ENCODE measurements at places on chromosomes 6 and 20.

DNA sequence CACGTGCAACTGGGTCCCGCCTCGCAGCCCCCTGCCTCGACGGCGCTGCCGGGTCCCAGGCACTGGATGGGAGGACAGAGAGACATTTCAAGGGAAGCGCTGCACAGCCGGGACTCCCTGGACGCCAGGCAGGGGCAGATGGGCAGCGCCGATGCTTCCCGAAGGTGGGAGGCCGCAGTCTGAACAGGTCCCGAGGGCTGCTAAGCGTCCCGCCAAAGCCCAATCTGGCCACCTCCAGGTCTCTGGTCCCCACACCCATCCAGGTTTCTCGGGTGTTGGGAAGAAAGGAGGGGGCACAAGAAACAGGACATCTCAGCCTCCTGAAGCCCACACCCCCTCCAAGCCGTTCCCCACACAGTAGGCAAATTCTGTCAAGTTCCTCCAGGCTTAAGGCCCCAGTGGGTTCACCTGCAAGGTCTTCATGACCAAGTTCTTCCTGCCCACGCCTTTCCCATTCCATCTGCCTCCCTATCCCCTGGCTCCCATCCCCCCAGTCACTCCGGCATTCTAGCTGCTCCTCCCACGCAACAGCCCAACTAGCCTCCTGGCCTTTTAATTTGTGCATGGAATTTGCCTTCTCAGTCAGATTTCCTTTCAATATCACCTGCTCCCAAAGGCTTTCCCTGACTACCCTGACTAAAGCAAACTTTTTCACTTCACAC, 5.4 kb upstream of the CPXM1 start:
- DNase-seq = no peak

DNA sequence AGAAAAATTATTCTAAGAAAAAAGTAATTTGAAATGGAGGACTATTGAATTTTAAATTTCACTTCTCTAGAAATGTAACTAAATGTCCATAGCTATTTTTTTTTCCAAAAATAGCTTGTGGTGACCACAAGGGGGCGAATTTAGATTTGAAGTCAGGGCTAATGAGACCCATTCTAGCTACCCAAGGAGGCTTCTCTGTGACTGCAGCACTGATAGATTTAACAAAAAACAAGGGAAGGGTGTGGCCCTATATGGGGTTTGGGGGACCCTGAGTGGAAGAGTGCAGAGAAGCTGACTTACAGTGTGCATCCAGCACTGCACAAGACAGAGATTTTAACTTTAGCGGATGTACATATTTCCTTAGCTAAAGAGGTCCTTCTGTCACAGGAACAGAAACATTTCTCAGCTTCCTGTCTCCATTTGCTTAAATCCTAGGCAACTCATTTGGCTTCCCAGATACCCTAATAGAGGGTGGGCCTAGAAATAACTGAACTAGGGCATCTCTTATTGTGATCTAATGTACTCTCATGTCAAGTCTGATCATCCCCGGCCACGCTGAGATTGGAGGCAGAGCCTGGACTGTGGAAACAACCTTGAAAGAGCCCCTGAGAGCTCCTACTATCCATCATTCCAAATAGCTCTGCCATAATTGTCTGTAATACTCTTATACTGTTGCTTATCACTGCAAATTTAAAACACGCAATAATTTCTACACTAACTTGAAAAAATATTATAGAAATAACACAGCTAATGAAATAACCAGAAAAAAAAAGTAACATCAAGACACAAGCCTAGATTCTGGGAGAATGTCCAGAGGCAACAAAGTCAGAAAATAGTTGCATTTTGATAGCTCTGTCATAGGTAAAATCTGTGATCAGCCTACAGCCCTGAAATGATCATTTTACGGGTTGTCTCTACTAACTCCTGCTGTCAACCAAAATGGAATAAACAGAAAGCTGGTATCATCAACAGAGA, 93.6 kb downstream of the SNAP91 start:
- no peak for DNase-seq

GRCh38 chr6:167031082-167031709, 32.0 kb downstream of the CEP43 start:
- no peak for DNase-seq

- DNase-seq = no peak
Observed at GRCh38 chr6:83928286-83928685, 68.8 kb downstream of the CYB5R4 start.

GRCh38 chr20:57866250-57867106, 156.7 kb upstream of the PMEPA1 start:
- no peak for DNase-seq

DNA sequence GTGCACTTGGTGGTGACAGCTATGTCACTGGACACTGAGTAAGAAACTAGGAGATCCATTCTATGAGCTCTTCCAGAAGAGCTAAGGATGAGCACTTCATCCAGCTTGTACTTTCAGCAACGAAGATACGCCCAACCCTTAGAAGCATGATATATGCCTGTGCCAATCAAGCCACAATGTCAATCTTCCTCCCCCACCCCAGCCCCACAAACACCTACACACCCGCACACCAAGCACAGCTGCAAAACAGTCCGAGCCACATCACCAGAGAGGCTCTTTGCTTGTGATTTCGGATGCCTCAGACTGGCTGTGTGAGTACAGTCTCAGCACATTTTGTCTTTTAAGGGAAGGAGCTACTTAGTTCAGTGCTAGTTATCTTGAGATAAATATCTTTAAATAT, 260.5 kb downstream of the FOXC1 start:
- DNase-seq = no peak

GRCh38 chr20:50130356-50130723, 17.4 kb upstream of the UBE2V1 start:
- no peak for DNase-seq

DNA sequence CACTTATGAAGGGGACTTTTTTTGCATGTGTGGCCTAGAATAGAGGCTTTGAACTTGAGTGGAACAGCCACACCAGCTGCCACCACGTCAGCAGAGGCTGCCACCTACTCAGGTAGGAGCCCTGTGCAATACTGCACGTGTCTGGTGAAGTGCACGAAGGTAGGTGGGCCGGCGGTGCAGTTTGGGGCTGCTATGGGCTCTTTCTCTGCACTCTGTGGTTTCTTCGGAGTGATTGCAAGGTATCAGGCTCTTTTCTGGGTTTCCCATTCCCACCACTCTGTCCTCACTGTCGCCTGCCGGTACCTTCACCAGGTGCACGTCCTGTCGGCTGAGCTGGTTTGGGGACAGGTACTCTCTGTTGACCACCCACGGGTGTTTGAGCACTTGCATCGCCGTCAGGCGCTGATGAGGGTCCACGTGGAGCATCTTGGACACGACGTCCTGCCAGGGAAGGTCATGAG, 30.8 kb upstream of the MPC1 start:
- no peak for DNase-seq

- no peak for DNase-seq
Observed at GRCh38 chr6:135012764-135013163, 41.9 kb downstream of the HBS1L start.

GRCh38 chr6:112501705-112502104, 154.6 kb downstream of the RFPL4B start:
- DNase-seq = no peak

GRCh38 chr20:17438436-17439039, 92.6 kb downstream of the BFSP1 start:
- no peak for DNase-seq

DNA sequence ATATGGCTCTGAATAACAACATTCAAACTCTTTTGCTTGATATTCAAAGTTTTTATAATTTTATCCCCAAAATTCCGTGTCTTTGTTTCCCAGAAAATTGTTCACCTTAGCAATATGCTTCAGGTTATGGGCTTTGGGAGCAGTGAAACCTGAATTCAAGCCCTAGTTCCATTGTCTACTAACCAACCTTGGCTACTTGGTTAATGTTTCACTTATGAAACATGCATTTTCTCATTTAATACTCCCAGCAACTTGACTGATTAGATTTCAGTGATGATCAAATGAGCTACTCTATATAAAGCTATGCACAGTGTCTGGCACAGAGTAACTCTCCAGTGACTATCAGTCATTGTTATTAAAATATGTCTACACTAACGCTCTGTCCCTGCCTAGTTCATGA, 192.2 kb upstream of the TENT5A start:
- no peak for DNase-seq

Measured in stimulated activated CD4-positive, alpha-beta T cell treated with anti-CD3 and anti-CD28 coated beads, Interleukin-1b, Interleukin-23, amount 100 ng/mL, for 48 hours (primary cell).